Mesenchymal stem cell (in vitro differentiated cells and primary cell): ENCODE measurements at places on chromosomes 16 and 17.

DNA sequence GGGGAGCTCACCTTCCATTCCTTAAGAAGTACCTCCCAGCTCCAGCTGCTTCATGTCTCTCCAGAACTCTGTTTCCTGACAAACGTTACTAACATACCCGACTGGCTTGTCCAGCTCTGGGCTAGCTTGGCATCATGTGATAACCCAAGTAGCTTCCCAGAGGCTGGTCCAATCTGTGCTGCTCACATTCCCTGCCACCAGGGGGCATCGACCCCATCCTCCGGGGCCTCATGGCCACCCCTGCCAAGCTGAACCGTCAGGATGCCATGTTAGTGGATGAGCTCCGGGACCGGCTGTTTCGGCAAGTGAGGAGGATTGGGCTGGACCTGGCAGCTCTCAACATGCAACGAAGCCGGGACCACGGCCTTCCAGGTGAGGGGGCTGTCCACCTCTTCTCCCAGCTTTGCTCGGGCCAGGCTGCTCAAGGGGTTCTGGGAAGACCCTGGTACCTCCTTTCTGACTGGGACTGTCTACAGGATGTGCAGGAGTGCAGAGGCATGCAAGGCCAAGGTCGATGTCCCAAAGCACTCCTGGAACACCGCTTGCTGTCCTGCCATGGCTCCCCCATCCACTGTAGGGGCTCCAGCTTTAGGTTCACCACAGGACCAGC, 7.6 kb downstream of the EPX start:
- no peaks in the 10 kb centered on the region for H3K36me3 ChIP-seq
- H3K4me3 ChIP-seq: no peak overlapping the region
- H3K27ac ChIP-seq: no peak overlapping the region
- no peaks in the 10 kb centered on the region for H3K4me1 ChIP-seq

- peaks cover 81% of the 10 kb centered on the region for H3K36me3 ChIP-seq
- H3K4me3 ChIP-seq: no peak overlapping the region
- H3K4me1 ChIP-seq: peaks cover 92% of the 10 kb centered on the region
- peak overlapping the region; percentile 89 for H3K27ac ChIP-seq
Observed at GRCh38 chr16:75241412-75241811, 10.0 kb downstream of the BCAR1 start.

- H3K4me3 ChIP-seq: no peak overlapping the region
- peaks cover 1% of the 10 kb centered on the region for H3K4me1 ChIP-seq
- H3K27ac ChIP-seq: no peak overlapping the region
Observed at GRCh38 chr17:6959700-6960099, 36.1 kb upstream of the ALOX12 start.

DNA sequence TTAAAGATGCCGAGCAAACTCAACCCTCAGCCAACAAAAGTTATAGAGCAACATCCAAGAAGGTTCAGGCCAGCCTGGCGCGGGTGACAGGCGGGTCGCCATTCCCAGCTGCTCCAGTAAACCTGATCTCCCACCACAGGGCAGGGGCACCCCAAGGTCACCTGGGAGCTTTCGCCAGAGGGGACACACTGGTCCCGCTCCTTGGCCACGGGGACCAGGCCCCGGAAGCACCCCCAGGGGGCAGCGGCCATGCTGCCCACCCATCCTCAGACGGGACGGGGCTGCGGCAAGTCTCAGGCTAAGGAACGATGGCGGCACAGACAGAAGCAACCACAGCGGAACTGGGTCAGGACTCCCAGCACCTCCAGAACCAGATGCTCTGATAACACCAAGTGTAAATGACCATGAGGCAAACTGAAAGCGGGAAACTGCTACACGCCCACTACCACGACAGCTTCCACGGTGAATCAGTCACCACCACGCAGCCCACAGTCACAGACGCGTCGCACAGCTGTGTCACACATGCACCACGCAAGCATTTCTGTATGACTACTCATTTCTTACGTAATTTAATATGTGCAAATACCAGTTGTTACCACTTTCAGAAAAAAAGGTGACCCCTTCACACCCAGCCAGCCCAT, 14.1 kb upstream of the CCDC154 start:
- peaks cover 74% of the 10 kb centered on the region for H3K36me3 ChIP-seq
- no peaks in the 10 kb centered on the region for H3K27me3 ChIP-seq
- peak overlapping the region; percentile 8 for H3K4me3 ChIP-seq
- H3K4me1 ChIP-seq: peaks cover 3% of the 10 kb centered on the region
- no peak overlapping the region for H3K27ac ChIP-seq

DNA sequence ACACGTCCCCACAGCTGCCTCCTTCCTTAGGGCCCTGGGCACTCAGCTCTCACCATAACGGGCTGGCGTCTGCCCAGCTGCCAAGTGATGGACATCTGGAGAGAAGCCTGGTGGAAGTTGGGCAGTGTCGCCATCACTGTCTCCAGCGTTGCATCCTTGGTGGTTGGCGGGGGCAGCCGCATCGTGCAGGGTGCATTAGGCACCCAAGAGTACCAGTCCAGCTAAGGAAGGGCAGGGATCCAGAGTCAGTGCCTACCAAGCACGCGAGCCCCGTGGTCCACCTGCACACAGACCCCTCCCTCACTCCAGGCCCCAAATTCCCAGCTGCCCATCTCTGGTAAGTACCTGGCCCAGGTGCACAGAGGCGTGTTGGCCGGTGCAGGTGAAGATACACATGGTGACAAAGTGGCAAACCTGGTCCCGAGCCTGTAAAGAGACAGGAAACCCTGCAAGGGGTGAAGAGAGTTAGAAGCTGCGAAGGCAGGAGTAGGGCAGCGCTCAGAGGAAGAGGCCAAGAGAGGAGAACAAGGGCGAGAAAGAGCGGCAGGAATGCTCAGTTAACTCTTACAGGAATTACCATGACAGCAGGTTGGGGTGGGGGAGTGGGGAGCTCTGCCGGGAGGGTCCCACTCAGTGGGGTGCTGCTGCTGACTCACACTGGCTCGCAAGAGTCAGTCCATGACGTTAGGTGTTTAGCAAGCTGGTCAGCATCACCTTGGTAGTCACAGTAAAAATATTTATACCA, 9.5 kb downstream of the ALOX15 start:
- peaks cover 45% of the 10 kb centered on the region for H3K27me3 ChIP-seq
- peak; percentile 5 for DNase-seq
- peaks cover 24% of the 10 kb centered on the region for H3K4me1 ChIP-seq

DNA sequence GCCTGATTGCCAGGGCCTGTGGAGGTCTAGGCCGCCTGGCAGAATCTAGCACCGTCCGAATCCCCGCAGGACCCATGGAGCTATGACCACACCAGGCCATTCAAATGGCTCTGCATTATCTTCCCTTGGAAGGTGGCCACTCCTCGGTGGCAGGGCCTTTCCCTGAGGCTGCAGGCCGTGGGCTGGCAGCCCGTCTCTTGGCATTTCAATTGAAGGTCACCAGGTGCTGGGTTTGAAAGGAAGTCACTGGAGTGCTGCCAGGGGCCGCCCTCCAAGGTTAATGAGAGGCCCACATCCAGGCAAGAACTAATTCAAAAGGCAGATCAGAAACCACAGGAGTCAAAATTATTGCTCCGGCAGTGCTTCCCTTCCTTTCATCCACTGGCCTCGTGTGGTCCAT, 27.7 kb upstream of the CACNG5 start:
- no peaks in the 10 kb centered on the region for H3K4me1 ChIP-seq
- H3K27me3 ChIP-seq: peaks cover 1% of the 10 kb centered on the region
- H3K4me3 ChIP-seq: no peak overlapping the region
- DNase-seq: no peak
- H3K27ac ChIP-seq: no peak overlapping the region

GRCh38 chr16:30947859-30948666, 805 bp upstream of the ORAI3 start:
- peaks cover 22% of the 10 kb centered on the region for H3K4me1 ChIP-seq

- H3K27ac ChIP-seq: no peak overlapping the region
- no peak overlapping the region for H3K4me3 ChIP-seq
- H3K36me3 ChIP-seq: no peaks in the 10 kb centered on the region
- H3K4me1 ChIP-seq: no peaks in the 10 kb centered on the region
- no peak for DNase-seq
Observed at GRCh38 chr16:49012961-49013726, 268.5 kb downstream of the CBLN1 start.

DNA sequence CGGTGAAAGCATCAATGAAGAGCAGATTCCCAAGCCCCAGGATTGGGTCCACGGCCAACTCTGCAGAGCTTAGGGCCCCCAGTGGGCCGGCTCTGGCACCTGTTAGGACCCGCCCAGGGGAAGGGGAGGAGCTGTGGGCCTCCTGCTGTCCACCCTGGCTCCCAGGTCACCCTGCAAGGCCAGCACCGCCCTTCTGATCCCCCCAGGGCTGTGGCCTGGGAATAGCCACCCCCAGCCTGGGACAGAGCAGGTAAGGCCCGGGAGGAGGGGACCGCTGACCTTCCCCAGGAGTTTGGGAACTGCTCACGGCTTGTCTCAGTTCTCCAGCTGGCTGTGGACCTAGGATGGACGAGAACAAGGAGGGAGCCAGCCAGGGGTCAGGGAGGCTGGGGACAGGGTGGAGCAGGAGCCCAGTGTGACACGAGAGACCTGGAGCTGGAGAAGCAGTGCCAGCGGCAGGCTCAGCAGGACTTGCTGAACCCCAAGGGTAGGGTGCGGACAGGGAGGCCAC, 39.3 kb upstream of the SLC38A10 start:
- H3K27ac ChIP-seq: no peak overlapping the region
- H3K27me3 ChIP-seq: peaks cover 41% of the 10 kb centered on the region
- H3K36me3 ChIP-seq: no peaks in the 10 kb centered on the region
